GF-D8 (cell line): ENCODE measurements at places on chromosomes 11 and 22.

DNA sequence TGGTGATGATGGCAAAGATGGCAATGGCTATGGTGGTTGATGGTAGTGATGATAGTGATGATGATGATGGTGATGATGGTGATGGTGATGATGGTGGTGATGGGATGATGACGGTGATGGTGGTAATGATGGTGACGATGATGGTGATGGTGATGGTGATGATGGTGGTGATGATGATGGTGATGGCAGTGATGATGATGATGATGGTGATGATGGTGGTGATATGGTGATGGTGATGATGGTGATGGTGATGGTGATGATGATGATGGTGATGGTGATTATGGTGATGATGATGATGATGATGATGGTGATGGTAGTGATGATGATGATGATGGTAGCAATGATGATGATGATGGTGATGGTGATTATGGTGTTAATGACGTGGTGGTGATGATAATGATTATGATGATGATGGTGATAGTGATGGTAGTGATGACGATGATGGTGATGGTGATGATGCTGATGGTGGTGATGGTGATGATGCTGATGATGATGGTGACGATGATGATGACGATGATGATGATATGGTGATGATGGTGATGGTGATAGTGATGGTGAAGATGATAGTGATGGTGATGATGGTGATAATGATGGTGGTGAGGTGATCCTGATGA is 232.1 kb downstream of the BRD1 start:
- DNase-seq = no peak

DNA sequence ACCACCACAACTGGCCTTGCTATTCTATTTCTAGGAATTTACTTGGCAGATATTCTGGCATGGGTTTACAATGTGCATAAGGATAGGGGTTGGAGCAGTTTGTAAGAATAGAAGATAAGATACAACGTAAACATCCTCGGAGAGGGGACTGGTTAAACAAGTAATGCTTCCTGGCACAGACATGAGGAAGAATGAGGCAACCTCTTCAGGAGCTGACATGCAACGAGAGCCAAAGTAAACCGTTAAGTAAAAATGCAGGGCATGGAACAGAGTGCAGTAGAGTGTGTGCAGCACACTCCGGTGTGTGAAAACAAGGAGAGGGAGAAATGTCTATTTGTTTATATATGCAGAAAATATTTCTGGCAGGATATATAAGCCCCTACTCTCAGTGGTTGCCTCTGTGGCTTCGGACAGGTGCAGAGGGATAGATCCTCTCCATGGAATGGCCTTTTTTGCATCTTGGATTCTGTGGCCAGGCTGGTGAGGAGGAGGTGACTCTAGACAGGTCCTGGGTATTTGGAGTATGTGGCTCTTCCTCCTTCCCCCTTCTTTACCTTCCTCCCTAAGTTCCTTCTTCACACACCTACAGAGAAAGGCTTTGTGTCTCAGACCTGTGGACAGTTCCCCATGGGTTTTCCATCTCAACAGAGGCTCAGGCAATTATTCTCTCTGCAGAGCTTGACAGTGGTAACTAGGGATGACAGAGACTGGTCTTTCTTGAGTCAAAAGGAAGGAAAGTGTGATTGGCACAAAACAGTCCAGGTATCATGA is 2.5 kb downstream of the RAB36 start:
- peak; percentile 5 for DNase-seq

DNA sequence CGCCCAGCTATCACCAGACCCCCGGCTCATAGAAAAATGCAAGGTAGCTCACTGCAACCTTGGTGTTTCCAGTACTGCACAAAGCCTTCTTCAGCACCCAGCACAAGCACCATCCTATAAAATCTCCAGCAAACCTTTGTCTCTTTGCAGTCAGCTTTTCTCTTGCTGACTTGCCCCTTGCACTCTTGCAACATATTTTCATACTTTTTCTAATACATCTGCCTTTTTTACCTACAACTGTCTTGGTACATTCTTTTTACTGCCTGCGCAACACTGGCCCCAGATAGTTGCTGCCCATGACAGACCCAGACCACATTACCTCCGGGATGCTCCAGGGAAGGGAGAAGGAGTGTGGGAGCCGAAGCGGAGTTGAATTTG is 142.4 kb downstream of the MPPED1 start:
- no peak for DNase-seq

- DNase-seq = no peak
Measured at GRCh38 chr22:32854351-32854804, 52.9 kb downstream of the TIMP3 start.

DNA sequence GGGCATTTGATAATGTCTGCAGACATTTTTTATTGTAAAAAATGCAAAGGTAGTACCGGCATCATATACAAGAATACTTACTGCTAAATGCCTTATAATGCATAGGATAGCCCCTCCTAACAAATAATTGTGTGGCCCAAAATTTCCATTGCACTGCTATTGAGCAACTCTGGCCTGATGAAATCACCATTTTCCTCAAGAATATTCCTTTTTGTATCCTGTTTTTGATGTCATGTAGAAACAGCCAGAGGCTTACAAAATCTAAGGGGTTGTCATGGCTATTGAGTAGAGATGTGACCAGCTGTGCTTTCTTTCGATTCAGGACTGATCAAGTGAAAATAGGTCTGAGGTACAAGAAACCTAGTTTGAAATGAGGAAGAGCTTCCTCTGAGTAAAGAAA is 854.3 kb downstream of the KCNA4 start:
- DNase-seq = no peak

- no peak for DNase-seq
Measured at GRCh38 chr22:22588485-22589164, 29.6 kb upstream of the PRAME start.

DNA sequence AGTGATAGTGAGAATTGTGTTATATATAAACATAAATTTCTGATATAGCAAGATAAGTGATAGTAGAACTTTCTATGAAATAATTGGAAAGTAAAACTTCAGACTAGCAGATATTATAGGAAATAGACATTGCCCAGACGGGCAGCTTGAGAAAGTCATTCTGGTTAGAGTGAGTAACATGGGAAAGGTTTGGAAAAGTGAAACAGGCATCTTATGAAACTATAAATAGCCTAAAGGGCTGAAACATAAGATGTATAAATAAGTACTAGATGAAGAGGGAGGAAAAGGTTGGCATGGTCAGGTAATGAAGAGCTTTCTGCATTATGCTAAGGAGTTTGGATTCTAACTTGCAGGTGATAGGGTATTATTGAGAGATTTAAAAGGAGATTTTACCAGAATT is 101.3 kb downstream of the DYNC2H1 start:
- no peak for DNase-seq

DNA sequence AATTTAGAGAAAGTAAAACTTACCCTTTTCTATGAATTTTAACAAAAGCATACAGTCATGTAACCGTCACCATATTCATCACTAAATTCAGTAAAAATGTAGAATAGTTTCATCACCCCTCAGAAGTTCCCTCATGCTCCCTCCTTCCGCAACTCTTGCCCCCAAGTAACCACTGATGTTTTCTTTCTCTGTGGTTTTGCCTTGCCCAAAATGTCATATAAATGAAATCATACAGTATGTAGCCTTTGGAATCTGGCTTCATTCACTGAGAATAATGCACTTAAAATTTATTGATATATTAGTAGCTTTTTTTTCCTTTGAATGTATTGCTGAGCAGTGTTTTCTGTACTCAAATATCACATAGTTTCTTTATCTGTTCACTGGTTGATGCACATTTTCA is 60.1 kb downstream of the DCUN1D5 start:
- DNase-seq = no peak

GRCh38 chr11:102293873-102294601 is 23.2 kb upstream of the BIRC3 start:
- peak; percentile 53 for DNase-seq

DNA sequence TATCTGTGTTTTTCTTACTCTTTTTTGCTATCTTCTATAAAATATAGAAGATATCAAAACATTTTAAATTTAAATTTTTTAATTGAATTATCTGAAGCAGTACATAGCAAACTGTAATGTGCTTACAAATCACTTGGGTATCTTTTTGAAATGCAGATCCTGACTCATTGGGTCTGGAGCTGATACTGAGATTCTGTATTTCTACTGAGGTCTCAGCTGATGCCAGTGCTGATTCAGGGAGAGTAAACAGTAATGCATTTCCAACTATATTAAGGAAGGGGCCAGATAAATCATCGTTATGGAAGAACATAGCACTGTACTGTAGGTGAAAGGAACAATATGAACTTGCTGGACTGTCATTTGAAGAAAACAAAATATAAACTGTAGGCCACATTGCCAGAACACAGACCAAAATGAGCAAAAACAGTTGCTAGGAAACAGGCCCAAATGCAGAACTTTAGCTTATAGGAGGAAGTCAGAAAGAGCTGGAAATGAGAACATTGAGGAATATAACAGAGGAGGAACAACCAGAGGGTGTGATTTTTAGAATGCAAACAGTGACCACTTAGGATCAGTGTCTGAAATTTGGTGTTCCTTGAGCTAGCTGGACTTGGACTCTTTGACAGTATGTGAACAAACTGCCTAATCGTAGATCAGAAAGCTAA is 3.3 kb downstream of the ARL14EP start:
- DNase-seq = no peak

DNA sequence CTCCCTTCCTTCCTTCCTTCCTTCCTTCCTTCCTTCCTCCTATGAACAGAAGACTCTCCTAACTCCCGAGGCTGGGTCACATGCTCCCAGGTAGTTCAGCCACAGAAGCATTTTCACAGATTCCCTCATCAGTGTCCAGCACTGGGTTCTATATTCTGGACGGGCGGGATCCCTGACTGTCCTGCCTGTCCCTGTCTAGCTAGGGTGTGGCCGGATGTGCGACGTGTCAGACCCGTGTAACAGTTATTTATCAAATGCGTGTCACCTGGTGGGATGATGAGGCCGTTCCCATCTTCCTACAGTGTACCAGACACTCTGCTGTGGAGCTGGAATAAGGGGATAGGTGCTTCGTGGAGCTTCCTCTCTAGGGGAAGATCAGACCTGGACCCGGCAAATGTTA is 901.0 kb downstream of the BRD1 start:
- no peak for DNase-seq

DNA sequence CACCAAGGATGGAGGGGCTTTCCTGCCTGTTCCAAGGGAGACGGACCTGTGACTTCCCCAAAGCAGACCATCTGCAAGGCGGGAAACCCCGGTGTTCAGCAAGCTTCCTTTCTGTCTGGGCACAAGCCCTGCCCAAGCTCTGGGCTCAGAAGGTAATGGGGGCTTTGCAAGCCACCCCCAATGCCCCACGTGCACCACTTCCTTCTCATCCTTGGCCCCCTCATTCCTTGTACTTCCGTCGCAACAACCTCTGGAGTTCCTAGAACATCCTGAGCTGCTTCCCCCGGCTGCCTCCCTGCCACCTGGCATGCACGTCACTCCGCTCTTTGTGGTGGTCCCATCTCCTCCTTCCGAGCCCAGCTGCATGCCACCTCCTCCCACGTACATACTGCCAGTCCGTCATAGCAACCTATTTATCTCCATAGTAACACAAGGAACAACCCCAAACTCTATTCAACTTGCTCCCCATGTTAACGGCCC is 3.9 kb downstream of the MYEOV start:
- DNase-seq = peak; percentile 63

DNA sequence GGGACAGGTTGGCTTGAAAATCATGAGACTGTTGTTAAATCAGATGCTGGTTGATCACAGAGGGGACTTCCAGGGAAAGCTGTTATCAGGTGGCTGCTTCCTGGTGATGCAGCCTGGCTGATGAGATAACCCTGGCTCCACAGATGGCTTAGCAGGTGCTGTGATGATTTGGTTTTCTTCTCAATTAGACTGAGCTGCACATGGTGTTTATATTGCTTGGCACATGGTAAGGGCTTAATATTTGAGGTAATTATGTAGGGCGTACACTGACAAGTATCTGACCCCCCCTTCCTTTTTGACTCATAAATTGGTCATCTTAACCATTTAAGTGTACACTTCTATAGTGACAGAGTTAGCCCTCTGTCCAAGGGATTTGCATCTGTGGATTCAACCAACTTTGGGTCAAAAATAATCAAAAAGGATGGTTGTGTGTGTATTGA is 7.0 kb downstream of the RPS3 start:
- DNase-seq = no peak

- no peak for DNase-seq
Measured at GRCh38 chr11:66868726-66869566, 12.1 kb downstream of the LRFN4 start.

GRCh38 chr11:95360377-95361075 is 129.5 kb upstream of the SESN3 start:
- DNase-seq = no peak

- no peak for DNase-seq
Measured at GRCh38 chr22:46673662-46674236, 53.6 kb downstream of the GRAMD4 start.

DNA sequence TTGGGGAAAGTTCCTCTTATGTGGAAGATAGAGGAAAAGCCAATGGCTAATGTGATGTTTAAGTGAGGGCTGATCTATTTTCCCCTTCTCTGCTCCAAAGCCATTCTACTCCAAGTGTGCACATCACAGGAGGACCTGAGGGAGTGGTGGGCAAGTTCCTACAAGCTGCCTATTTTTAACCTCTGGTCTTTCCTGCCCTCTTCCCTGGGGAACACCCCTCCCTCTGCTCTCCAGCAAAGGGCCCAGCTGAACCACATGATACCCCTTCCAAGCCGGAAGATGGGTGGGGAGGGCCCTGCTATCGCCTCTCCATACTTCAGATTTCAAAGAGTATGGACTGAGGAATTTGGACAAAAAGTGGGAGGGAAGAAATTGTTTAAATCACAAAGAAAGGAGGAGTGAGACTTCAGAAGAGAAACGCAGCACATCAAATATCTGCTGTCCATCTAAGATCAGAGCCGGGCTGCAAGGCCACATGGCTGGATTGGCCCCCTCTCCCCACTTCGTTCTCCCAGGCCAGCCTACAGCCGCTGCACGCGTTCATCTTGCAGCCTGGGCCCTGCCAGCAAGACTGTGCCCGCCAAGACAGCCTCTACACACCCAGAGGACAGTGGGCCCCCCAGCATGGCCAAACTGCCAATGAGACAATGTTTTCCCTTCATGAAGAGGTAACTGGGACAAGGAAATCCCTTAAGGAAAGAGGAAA is 77.5 kb downstream of the MICAL3 start:
- no peak for DNase-seq

- DNase-seq = no peak
Measured at GRCh38 chr11:117459123-117459978, 131.7 kb downstream of the CEP164 start.
